ENCODE measurements at places on chromosomes 7 and 10. TPM values are rescaled to one million over a fixed set of nuclear protein-coding genes. Genes with fewer than 3 reads are reported as not detected.

ACHE gene
- total RNA-seq: 1.7 TPM

DNA sequence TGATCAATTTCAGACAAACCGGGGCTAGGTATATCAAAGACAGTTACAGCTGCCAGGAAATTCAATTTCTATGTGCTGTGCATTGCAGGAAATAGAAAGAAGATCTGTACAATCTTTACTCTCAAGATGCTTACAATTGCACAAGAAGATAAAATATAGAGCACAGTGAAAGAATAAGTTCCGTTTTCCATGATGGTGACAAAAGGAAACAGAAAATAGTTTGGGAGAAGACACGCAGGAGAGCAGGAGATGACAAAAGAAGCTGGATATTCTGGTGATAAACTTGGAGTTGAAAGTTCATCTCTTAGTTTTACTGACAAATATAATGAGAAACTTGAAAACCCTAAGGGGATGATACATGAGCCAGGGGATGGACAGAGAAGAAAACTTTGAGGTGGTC, 646.0 kb downstream of the PARD3 start:
- no peak for DNase-seq

PPA1 gene
- total RNA-seq: 74.8 TPM

- DNase-seq: no peak
Measured at GRCh38 chr10:125062227-125062913, 98.0 kb downstream of the CTBP2 start.

SYCE1 gene
- total RNA-seq: not detected

DNA sequence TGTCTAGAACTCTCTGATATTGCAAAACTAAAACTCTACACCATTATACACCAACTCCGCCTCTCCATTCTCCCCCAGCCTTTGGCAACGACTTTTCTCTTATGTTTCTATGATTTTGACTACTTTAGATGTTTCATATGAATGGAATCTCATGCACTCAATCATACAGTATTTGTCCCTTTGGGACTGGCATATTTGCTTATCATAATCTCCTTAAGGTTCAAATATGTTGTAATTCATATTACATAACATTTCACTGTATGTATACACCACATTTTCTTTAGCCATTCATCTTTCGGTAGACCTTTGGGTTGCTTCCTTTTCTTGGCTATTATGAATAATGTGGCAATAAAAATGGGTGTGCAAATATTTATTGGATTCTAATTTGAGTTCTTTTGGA, 164.4 kb downstream of the ARL4A start:
- DNase-seq: no peak

FEZF1 gene
- not detected for total RNA-seq

DNA sequence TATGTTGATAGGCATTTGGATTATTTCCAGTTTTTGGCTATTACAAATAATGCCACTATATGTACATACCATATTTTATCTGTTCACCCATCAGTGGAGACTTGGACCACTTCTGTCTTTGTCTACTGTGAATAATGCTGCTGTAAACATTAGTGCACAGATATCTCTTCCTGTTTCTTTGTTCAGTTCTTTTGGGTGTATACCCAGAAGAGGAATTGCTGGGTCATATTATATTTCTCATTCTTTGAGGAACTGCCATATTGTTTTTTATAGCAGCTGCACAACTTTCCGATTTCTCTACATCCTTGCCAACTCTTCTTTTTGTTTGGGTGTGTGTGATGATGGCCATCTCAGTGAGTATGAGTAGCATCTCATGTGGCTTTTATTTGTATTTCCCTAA, 218.0 kb downstream of the LRMDA start:
- no peak for DNase-seq

PSTK gene
- total RNA-seq: 2.4 TPM

DNA sequence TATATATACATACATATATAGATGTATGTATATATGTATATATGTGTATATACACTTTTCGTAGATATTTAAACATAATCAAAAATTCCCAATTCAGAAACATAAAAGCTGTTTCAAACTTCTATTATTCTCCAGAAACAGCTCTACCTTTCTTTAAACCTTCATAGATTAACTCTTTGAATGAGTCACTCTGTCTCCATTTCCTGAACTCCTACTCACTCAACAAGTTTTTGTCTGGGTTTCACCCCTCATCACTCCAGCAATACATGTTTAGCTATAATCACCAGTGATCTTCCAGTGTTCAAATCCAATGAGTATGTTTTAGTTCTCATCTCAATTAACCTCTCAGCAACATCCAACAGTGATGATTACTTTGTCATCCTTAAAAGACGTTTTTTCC, 9.6 kb downstream of the DGKB start:
- DNase-seq: no peak

GRCh38 chr10:124605856-124606812, 138.0 kb downstream of the FAM53B start:
- no peak for DNase-seq

NYAP1 gene
- 6.3 TPM for total RNA-seq

GRCh38 chr10:133020193-133020817, 67.4 kb upstream of the ADGRA1 start:
- no peak for DNase-seq

GRCh38 chr10:62076891-62077290, 175.4 kb downstream of the ARID5B start:
- no peak for DNase-seq

- DNase-seq: no peak
Measured at GRCh38 chr10:108598320-108598695, 1325.0 kb downstream of the XPNPEP1 start.

DNA sequence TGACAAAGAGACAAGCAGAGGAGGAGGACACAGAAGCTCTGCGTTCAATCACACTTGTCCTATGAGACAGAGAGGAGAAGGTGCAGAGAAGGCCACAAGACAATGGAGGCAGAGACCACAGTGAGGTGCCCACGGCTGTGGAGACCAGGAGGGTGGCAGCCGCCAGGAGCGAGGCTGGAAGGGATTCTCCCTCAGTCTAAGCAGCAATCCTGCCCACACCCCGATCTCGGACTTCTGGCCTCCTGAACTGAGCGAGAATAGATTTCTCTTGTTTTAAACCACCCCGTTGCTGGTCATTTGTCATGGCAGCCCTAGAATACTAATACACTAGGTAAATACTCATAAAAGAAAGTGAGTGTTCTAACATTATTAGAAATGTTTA, 92.1 kb downstream of the CYTH3 start:
- no peak for DNase-seq

SPAM1 gene
- not detected for total RNA-seq

GRCh38 chr10:116168329-116168728, 104.7 kb downstream of the GFRA1 start:
- DNase-seq: no peak

- no peak for DNase-seq
Measured at GRCh38 chr7:151684408-151685175, 164.9 kb upstream of the RHEB start.

HOXA1 gene
- 0.40 TPM for total RNA-seq

DNA sequence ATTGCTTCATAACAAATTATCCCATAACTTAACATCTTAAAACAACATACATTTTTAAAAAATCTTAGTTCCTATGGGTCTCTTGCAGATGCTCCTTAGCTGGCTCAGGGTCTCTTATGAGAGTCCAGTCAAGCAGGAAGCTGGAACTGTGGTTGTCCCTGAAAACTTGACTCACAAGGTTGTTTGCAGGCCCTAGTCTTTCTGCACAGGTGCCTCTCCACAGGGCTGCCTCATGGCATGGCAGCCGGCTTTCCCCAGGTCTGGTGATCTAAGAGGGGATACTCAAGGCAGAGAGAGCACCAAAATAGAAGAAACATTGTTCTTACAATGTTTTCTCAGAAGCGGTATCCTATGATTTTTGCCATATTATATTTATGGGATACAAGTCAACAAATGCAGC, 127.1 kb downstream of the CDK14 start:
- DNase-seq: no peak

- no peak for DNase-seq
Measured at GRCh38 chr10:133476641-133476990, 22.9 kb downstream of the SCART1 start.

DNA sequence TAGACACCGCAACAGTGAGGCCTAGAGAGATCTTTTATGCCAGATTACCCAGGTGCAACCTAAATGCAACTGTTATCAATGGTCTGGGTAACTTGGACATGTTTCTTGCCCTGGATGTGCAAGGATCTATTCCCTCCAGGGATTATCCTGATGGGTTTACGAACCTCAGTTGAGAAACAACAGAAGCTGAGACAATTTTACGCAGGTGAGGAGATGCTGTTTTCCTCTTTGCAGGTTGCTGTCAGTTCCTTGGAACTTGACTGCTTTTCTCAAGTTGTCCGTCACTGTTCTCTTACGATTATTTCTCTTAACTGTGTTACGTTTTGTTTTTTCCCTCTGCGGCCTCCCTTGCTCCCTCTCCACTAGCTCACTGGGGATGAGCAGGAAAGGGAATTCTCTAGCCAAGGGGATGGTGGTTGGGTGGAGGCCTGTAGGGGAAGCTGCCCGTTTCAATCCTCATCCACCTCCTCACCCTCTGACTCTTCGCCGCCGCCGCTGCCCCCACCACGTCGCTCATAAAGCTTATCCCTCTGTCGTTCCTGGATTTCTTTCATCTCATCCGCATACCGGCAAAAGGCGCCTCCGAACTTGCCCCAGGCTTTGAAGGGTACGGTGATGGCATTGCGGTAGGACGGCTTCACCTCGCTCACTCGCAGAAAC, 1.2 kb downstream of the PURB start:
- DNase-seq: peak; percentile 38

DNA sequence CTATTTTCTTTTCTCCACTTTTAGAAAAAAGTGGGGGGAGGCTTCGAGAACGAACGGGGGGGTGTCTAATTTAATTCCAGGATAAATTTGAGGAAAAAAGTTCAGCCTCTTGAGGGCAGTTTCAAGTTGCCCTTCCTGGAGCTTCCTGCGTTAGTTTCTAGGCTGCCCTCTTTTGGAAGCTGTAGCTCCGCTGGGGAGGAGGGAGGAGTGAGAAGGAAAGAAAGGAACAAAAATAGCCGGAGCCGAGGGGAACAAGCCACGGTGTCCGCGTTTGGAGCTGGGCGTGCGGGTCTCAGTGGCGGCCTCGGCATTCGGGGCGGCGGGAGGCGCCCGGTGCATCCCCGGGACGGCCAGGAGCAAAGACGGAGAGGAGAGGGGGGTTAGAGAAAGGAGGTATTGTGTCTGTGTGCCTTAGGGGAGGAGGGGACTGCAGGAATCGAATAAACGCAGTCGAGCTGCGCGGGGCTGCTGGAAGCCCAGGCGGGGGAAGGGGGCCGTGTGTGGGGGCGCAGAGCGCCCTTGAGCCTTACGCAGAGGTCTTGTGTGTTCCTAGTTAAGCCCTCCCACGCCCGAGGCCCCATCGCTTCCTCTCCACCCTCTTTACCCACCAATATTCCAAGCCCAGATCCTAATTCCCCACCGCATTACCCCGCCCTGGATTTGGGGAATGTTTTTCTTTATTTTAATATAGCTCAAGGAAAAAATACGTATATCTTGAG, 2.0 kb upstream of the TNRC18 start:
- peak; percentile 89 for DNase-seq

GRCh38 chr7:128721376-128721775, 17.8 kb upstream of the CALU start:
- no peak for DNase-seq

GRCh38 chr10:113493882-113494301, 59.0 kb upstream of the HABP2 start:
- no peak for DNase-seq

DNA sequence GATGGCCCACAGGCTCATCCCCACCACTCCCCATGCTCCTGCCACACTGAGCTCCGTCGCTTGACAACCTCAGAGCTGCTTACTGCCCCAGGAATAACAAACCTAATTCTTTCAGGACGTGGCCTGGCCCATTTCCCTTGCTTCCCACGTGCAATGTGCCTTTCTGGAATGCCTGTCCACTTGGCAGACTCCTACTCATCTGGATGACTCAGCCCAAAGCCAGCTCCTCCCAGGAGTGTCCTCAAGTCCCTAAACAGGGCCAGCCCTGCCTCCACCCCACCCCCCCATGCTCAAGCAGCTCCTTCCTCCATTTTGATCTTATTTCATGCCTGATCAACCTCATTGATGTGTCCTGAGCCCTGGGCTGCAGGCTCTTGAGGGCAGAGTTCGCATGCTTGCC, 164.9 kb upstream of the RNF32 start:
- DNase-seq: no peak

GRCh38 chr7:107742678-107743566, 1.0 kb upstream of the CBLL1 start:
- no peak for DNase-seq

- DNase-seq: peak; percentile 16
Measured at GRCh38 chr7:31059551-31059950, 7.4 kb downstream of the ADCYAP1R1 start.

- DNase-seq: no peak
Measured at GRCh38 chr10:4812046-4812445, 14.0 kb upstream of the AKR1E2 start.

DNA sequence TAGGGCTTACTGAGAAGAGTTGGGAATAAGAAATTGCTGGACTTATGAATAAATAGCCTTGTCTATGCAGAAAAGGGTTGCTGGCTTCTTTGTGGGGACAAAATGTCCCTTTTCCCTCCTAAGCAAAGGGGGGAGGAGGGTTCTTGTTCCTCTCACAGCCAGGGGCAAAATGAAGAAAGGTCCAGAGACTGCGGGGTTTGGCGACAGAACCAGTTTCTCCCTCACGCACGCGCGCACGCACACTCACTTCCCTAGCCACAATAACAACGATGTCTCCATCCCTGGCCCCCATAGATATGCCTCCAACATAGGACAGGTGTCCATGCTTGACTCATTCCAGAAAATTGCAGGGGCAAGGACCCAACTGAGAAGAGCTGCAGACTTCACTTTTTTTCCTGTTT, 3.3 kb downstream of the ZMIZ1 start:
- DNase-seq: peak; percentile 24

- no peak for DNase-seq
Measured at GRCh38 chr7:74379938-74380337, 73.8 kb upstream of the GTF2IRD1 start.

GRCh38 chr10:60707841-60708240, 70.4 kb upstream of the CDK1 start:
- no peak for DNase-seq

- DNase-seq: peak; percentile 48
Measured at GRCh38 chr7:16660702-16661464, 14.9 kb downstream of the BZW2 start.

- DNase-seq: no peak
Measured at GRCh38 chr10:70585578-70586169, 16.9 kb downstream of the PRF1 start.

DNA sequence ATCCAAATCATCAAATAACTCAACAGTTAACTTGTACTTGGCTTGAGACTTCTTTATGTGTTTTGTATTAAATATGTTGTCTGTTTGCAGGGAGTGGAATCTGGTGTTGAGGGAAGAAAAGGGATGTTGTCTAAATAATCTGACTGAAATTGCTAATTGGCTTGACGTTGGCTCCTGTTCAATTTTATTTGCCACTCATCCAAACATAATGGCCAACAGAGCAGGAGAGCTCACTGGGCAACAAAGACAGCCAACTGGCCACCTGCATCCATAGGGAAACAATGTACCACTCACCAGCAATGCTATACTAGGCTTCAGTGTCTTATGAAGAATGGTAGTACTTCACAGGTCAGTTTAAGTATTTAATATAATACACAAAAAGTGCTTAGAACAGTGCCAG, 80.5 kb downstream of the FAM13C start:
- DNase-seq: no peak

GRCh38 chr10:22054961-22055360, 51.4 kb upstream of the DNAJC1 start:
- peak; percentile 26 for DNase-seq

GRCh38 chr7:46738796-46739195, 817.7 kb upstream of the IGFBP3 start:
- DNase-seq: no peak

SLC26A4 gene
- total RNA-seq: 6.5 TPM

- DNase-seq: no peak
Measured at GRCh38 chr10:89613582-89613981, 31.5 kb downstream of the PANK1 start.

LIPM gene
- not detected for total RNA-seq

ADD3 gene
- 226 TPM for total RNA-seq

Measured in lung microvascular endothelial cell (primary cell).